ENCODE measurements at places on chromosomes 3 and 15.

- no peak for DNase-seq
Observed at GRCh38 chr3:105527949-105528348, 161.2 kb downstream of the ALCAM start.

GRCh38 chr3:151228666-151229040, 25.6 kb upstream of the GPR171 start:
- DNase-seq = no peak

DNA sequence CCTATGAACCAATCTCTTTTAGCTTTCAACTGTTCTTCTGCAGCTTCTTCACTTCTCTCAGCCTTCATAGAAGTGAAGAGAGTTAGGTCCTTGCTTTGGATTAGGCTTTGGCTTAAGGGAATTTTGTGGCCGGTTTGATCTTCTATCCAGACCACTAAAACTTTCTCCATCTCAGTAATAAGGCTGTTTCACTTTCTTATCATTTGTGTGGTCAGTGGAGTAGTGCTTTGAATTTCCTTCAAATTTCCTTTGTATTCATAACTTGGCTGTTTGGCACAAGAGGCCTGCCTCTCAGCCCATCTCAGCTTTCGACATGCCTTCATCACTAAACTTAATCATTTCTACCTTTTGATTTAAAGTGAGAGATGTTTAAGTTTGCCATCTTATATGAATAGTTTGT, 21.7 kb downstream of the DZIP1L start:
- DNase-seq = no peak

DNA sequence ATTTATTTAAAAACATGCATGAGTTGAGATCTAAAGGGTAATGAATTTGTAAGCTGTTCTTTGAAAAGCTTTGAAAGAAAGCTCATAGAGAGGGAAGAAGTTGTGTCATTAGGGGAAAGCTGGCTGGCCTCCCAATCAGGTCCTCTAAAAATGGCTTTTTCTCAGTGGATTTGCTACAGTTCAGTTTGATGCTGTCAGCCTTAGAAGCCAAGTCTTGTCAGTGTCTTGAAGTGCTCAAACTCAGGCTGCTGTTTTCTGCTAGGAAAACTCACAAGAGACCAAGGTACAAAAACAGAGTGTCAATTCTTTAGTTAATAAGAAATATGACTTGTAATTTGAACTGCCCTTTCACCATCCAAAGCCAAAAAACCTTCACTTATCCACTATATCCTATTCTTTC, 243.8 kb downstream of the OTOL1 start:
- DNase-seq = no peak

- DNase-seq = peak; percentile 61
Observed at GRCh38 chr3:149808209-149808829, 4.7 kb upstream of the RNF13 start.

- no peak for DNase-seq
Observed at GRCh38 chr3:62604298-62604697, 230.9 kb upstream of the FEZF2 start.

DNA sequence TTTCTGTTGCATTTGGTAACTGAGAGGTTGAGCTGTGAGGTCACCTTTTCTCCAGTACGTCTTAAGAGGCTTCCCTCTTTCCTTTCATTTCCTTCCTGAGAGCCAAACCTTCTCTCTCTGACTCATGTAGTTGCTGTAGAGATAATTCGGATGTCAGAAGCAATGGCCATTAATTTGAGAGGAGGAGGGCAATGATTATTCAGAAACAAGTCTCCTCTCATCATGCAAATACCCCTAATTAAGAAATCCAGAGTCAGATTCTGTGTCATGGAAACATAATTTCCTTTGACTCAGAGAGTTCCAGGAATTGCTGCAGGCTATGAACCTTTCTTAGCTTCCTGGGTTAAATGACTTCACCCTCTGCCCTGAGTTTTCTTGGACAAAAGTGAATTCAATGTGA, 59.0 kb upstream of the GSK3B start:
- DNase-seq = no peak

DNA sequence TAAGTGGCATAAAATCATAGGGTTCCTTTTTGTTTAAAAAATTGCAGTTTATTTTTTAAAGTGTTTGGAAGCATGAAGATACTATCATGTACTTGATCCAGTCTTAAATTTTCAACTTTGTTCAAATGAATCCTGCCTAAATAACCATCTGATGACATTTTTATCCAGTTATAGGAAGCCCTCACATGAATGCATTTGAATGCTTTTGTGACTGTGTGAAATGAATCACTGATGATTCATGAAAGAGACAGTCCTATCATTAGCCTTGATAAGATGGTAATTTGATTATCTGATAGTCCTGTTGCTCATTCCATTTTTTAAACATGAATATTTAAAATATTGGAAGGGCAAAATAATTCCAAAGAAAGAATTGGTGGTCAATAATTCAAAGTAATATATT, 401.9 kb upstream of the ROBO2 start:
- DNase-seq = no peak

- peak; percentile 83 for DNase-seq
Observed at GRCh38 chr15:31236184-31237042, 90.2 kb upstream of the KLF13 start.

GRCh38 chr15:101046826-101047225, 127.7 kb downstream of the LRRK1 start:
- DNase-seq = no peak

DNA sequence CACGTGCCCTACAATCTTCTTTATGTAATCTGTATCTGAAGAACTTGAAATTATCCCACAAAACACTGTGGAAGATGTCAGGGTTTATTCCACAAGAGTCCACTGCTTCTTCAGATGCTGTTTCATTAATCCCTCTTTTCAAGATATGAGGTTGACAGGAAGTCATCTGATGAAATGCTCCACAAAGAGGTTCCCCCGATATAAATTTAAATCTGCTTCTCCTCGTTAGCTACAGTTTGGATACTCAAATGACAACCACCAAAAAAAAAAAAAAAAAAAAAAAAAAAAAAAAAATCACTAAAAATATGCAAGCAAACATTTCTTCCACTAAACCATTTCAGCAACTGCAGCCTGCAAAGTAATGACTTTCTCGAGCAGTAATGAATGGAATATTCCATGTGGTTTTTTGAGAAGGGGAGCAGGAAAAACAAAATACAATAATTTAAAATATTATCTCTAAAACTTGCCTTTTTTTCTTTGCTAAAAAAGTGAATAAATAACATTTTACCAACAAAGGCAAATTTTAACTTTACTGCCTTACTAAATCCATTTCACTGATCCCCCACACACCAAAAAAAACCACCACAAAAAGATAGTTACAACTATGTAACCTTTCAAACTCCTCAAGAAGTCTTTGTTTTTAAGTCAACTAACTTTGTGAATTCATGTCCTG, 37.8 kb downstream of the DLG1 start:
- DNase-seq = no peak

DNA sequence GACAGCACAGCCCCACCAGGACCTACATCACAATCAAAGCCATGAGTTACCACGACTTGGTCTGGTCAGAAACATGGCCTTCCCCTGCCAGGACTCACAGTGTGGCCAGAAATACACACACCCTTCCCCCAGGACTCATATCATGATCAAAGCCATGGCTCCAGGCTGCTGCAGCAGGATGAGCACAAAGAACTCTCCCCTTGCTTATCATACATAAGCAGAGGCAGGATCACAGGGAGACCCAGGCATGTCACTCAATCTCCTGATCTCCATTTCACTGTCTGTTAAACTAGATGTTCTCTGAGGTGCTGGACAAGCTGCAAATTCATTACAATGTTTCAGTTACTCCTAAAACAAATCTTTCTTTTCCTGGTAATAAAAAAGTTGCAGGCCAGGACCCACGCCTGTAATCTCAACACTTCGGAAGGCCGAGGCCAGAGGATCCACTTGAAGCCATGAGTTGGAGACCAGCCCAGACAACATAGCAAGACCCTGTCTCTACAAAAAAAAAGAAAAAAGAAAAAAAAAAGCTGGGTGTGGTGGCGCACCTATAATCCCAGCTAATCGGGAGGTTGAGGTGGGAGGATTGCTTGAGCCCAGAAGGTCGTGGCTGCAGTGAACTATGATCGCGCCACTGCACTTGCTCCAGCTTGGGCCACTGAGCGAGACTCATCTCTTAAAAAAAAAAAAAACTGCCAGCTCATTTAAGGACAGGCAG, 1.2 kb downstream of the PFKFB4 start:
- DNase-seq = no peak

- DNase-seq = no peak
Observed at GRCh38 chr3:8324747-8325146, 176.9 kb upstream of the LMCD1 start.

GRCh38 chr3:43046583-43046982, 59.3 kb downstream of the POMGNT2 start:
- no peak for DNase-seq

DNA sequence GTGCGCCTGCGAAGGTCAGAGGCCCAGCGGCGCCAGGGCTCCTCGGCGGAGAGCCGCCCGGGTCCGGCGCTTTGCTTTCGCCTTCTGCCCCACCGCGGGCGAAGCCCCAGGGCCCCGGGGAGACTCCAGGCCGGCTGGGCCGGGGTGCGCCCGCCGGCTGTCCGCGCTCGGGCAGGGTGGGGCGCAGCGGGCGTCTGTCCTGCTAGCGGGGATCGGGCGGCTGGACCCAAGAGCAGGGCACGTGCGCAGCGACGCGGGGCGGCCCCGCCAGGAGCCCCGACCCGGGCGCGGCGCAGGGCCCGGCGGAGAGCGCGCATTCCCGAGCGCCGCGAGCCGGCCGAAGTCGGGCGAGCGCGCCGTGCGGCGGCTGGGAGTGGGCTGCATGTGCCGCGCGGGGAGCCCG, 569 bp upstream of the ALDH1A3 start:
- no peak for DNase-seq

DNA sequence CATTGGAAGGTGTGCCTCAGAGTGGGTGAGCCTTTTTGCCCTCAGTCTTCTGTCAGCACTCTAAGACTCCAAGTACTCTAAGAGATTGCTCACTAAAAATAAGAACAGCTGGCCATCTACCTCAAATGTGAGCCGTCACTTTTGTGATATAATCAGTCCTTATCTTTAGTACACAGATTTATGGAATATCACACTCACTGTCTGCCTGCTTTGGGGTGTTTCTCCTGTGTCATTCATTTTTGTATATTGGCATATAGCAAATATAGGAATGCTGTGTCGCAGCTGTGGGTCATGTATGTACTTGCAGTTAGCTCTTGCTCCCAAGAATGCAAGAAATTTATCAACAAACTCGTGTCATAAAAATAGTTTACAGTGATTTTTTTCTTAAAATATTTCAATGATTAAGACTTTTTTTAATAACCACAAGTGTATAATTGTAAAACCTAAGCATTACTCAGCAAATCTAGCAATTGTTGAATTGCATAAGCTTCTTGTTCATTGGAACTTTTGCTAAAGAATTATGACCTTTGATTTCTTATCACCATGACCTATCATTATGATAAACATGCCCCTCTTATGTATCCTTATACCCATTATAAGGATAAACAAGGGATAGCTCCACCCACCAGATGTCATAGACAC, 18.8 kb downstream of the SETD5 start:
- DNase-seq = no peak

GRCh38 chr3:186570941-186571643, 572 bp downstream of the DNAJB11 start:
- DNase-seq = no peak

DNA sequence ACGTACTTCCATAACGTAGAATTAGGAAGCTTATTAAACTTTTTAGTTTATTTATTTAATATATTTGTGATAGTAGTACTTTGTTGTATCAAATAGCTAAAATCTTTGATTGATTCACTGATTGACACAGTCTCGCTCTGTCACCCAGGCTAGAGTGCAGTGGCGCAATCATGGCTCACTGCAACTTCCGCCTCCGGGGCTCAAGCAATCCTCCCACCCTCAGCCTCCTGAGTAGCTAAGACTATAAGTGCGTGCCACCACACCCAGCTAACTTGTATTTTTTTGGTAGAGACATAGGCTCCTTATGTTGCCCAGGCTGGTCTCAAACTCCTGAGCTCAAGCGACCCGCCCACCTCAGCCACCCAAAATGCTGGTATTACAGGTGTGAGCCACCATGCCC, 5.7 kb downstream of the APH1B start:
- no peak for DNase-seq

- DNase-seq = no peak
Observed at GRCh38 chr15:50909010-50909317, 481 bp downstream of the AP4E1 start.

- no peak for DNase-seq
Observed at GRCh38 chr3:12040902-12041301, 36.7 kb downstream of the SYN2 start.

DNA sequence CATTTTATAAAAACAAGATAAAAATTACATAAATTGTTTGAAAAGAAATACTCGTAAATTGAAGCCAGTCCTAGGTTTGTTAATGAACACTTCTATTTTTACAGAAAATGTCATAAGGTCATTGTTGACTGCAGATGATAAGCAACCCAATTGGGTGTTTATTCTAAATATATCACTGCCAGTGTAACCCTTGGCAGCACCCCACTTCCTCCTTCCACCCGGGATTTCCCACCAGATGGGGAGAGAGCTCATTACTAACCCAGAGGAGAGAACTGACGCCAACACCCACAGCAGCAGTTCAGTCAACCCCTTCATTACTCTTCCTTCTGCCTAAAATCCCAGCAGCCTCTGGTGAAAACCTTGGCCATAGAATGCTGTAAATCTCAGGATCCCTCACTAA, 307.6 kb downstream of the GAP43 start:
- DNase-seq = no peak
